HFF-Myc (cell line): ENCODE measurements at places on chromosomes 6 and 20.

- peak; percentile 20 for DNase-seq
Observed at GRCh38 chr6:25788305-25788922, 33.9 kb downstream of the SLC17A4 start.

DNA sequence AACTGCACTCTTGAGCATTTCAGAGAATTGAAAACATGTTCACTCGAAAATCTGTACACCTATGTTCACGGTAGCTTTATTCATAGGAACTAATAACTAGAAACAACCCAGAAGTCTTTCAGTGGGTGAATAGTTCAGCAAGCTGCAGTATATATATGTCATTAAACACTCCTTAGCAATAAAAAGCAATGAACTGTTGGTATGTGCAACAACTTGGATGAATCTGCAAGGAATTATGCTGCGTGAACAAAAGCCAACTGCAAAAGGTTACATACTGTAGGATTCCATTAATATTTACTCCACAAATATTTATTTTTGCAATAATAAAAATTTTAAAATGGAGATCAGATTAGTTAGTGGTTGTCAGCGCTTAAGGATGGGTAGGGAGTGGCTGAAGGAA lies 22.1 kb upstream of the FKBP1A start:
- DNase-seq, result no peak

GRCh38 chr6:10332111-10332510 lies 82.8 kb downstream of the TFAP2A start:
- DNase-seq, result no peak

DNA sequence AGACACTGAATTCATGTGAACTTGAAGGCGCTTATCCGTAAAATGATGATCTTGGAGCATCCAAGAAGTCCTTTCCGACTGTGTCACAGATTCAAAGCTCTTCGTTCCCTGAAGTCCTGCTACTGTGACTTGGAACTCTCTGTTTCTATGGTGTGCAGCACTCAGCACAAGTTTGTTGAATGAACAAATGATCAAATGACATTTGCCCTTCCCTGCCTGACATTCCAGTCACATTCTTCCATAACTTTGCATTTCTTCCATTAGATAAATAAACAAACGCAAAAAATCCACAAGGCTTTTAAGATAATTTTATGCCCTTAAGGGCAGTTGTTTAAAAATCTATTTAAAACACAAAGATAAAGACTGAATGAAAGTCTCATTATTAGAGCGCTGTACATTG lies 39.9 kb downstream of the SGK1 start:
- no peak for DNase-seq

DNA sequence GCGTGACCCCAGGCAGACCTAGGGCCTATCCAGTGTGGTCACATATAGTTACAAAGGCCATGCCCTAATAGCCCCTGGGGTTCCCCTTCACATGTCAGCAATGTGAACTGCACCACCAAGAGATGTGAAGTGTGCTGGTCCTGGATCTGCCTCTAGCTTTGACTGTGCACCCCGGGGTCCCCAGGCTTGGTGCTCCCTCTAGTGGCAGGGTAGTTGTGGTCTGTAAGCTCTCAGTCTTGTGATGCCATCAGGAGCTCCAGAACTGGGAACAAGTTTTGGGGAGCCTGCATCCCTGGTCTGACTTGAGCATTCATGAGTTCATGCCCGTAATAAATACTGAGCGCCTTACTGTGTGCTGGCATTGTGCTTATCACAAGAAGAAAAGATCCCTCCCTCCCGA lies 143.4 kb downstream of the DHX35 start:
- DNase-seq, result no peak

DNA sequence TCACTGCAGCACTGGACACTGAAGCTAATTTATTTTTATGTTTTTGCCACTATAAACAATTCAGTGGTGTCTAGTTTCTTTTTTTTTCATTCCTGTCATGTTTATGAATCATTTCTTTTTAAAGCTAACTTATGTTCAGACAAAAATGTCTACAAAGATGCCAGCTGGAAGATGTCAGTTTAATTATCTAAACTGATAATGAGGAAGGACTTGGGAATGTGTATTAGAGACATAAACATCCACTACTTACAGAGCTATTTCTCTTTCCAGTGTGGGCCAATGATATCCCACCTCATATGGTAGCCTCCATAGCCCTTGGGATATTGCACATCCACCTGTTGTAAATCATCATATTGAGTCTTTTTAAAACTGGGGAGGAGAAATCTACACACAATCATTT lies 132.1 kb upstream of the FAM184A start:
- DNase-seq, result no peak

DNA sequence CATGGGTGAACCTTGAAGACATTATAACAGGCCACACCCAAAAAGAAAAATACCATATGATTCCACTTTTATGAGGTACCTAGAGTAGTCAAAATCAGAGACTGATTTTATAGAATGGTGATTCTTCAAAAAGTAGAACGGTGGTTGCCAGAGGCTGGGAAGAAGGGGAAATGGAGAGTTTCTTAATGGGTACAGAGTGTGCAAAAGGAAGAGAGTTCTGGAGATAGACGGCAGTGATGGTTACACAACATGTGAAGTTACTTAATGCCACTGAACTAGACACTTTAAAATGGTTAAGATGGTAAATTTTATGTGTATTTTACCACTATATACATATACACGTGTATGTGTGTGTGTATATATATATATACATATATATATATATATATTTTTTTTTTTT lies 80.8 kb downstream of the PRND start:
- no peak for DNase-seq

GRCh38 chr6:111192911-111193555 lies 105.7 kb downstream of the SLC16A10 start:
- DNase-seq, result no peak

- no peak for DNase-seq
Observed at GRCh38 chr6:87932361-87932760, 115.3 kb upstream of the SPACA1 start.

GRCh38 chr6:21772477-21772876 lies 178.9 kb downstream of the SOX4 start:
- no peak for DNase-seq

DNA sequence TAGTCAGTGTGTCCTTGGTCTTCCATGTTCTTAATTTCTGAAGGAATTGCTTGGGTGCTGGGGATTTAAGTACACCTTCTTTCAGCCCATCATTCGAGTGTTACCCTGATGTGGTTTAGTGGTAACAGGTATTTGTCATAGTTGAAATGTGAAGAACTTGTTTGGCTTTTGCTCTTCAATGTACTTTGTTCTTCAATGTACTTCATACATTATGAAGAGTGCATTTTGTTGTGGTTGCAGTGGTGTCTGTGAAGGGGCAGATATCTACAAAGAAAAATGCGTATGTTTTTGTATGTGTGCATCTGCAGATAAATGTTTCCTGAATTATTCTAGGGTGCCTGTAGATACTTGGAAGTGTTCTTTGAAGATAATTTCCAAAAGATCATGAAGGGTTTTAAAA lies 111.2 kb upstream of the SUPT3H start:
- no peak for DNase-seq

- DNase-seq, result no peak
Observed at GRCh38 chr6:163038317-163038716, 310.5 kb downstream of the PACRG start.

- no peak for DNase-seq
Observed at GRCh38 chr6:26390531-26390930, 7.6 kb downstream of the BTN2A2 start.

DNA sequence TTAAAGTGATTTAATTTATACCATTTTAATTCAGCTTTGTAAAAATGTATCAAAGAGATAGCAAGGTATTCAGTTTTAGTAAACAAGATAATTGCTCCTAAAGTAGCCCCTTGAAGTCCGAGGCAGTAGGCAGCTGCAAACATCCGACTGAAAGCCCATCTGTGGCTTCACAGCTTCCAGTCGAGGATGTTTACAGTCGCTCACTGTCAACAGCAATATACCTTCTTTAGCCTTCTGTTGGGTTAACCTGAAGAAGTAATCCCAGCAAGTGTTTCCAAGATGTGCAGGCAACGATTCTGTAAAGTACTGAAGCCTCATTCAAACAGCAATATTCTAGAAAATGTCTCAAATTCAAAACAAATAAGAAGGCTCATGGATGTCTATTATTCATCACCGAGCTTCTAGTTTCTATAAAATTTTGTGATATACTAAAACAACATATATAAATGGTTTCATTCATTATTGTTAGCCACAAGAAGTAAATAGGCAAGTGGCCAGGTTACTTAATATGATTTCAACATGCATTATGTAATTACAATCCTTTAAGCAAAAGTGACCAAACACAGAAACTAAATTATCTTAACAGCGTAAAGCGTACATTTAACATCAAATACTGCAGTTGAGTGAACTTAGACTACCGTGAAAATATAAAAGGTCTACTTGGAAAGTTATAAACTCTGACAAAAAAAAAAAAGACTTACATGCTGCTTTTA lies 115.0 kb downstream of the OGFRL1 start:
- no peak for DNase-seq

- DNase-seq, result no peak
Observed at GRCh38 chr6:27517928-27518787, 45.3 kb upstream of the ZNF184 start.

- DNase-seq, result no peak
Observed at GRCh38 chr6:20630136-20630535, 95.9 kb downstream of the CDKAL1 start.

- DNase-seq, result no peak
Observed at GRCh38 chr6:70575899-70576495, 9.3 kb downstream of the SDHAF4 start.

- DNase-seq, result no peak
Observed at GRCh38 chr6:168371981-168372711, 52.6 kb upstream of the DACT2 start.

- DNase-seq, result no peak
Observed at GRCh38 chr6:120137492-120137891, 787.9 kb upstream of the MAN1A1 start.

- DNase-seq, result no peak
Observed at GRCh38 chr6:16825784-16826183, 64.5 kb upstream of the ATXN1 start.

- DNase-seq, result peak; percentile 99
Observed at GRCh38 chr6:57313711-57314471, 3.5 kb upstream of the PRIM2 start.
